Activated T-helper 1 cell treated with anti-CD3 and anti-CD28 coated beads, Interleukin-2, amount 50 U/mL, for 16 hours (primary cell): ENCODE measurements at places on chromosomes 12 and 14.

DNA sequence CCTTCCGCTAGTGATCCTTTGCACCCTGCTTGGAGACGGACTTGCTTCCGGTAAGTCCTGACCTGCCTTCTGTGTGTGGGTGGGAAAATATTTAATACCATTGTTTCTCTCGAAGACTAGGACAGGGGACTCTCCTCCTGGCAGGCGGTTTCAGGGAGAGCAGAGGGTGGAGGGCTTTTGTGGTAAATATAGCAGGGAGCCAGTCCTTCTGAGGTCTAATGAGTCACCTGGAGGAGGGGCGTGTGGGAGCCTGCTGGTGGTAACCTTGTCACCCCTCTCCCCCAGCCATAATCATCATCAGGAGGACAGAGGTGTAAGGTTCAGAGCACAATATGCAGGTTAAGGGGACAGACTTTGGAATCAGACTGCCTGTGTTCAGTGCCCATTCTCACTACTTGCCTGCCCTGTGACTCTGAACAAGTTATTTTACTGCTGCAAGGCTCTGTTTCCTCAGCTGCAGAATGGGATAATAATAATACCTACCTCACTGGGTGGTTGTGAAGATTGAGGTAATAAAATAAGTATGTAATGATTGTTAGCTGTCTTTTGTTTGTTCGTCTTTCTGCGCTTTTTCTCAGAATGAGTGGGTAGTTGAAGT lies 47.4 kb downstream of the SUSD6 start:
- DNase-seq, result no peak

GRCh38 chr12:100128512-100128908 lies 14.2 kb downstream of the BLTP3B start:
- no peak for DNase-seq

DNA sequence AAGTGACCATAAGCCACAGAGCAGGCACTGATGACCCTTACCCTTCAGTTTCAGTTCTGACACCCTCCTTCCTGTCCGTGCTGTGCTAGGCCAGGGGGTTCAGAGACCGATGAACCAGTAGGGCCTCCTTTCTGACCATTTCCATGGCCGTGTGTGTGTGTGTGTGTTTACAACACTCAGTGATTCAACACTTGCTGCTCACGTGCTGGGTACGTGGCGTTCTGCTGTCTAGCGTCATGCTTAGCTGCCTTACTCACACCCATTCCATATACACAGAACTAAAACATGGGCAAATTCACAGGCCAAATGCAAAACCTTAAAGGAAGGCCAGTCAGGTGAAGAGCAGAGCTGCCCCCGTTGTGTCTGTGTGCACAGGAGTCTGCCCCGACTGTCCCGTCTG lies 67.5 kb downstream of the DNAH10 start:
- DNase-seq, result no peak

- no peak for DNase-seq
Observed at GRCh38 chr12:15886372-15887042, 4.3 kb downstream of the STRAP start.

DNA sequence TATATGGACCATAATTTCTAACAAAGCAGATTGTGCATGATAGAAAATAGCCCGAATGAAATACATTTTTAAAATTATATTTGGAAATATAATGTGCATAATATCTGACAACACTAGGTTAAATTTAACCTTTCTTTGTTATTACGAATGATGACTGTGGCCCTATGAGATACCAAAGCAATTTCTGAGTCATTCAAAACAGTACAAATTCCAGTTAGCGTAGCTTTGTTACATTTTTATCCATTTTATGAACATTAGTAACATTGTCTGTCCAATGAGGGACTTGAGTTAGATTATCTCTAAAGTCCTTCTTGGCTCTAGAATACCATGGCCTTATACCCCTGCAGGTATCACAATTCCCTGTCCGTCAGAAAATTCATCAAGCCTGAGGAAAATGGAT lies 39.0 kb upstream of the REP15 start:
- DNase-seq, result no peak

GRCh38 chr14:68809524-68809923 lies 16.7 kb upstream of the ZFP36L1 start:
- DNase-seq, result no peak

DNA sequence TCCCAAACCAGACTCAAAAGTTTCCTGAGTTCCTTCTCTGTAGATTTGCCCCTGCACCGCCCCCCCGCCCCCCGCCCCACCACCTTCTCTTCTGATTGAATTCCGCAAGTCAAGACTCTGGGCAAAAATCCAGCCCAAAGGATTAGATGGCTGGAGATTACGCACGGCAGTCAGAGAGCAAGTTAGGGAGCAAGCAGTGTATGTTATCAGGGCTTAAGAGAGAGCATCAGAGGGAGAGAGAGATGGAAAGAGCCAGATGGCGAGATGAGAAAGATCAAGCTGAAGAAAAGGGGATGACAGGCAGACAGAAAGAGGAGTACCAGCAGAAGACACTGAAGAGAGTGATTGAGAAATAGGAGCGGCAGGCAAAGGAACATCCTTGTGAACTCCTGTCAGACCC lies 13.9 kb upstream of the ANKRD33 start:
- DNase-seq, result no peak

DNA sequence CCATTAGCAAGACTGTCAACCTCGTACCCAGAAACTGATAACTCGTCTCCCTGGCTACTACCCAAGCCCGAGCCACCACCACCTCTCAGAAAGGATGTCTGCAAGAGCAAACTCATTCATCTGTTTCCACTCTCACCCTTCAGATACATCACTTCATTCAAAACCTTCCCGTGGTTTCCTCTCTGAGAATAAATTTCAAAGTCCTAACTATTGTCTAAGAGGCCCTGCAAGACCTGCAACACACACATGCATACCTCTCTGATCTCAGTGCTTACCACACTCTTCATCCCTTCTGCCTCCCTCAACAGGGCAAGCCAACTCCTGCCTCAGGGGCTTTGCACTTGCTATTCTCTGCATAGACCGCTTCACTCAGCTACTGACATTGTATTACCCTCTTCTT lies 40.6 kb downstream of the PPP1R13B start:
- no peak for DNase-seq

- no peak for DNase-seq
Observed at GRCh38 chr14:104528496-104528895, 51.1 kb upstream of the C14orf180 start.

- no peak for DNase-seq
Observed at GRCh38 chr12:120119271-120119973, 2.9 kb upstream of the RAB35 start.

DNA sequence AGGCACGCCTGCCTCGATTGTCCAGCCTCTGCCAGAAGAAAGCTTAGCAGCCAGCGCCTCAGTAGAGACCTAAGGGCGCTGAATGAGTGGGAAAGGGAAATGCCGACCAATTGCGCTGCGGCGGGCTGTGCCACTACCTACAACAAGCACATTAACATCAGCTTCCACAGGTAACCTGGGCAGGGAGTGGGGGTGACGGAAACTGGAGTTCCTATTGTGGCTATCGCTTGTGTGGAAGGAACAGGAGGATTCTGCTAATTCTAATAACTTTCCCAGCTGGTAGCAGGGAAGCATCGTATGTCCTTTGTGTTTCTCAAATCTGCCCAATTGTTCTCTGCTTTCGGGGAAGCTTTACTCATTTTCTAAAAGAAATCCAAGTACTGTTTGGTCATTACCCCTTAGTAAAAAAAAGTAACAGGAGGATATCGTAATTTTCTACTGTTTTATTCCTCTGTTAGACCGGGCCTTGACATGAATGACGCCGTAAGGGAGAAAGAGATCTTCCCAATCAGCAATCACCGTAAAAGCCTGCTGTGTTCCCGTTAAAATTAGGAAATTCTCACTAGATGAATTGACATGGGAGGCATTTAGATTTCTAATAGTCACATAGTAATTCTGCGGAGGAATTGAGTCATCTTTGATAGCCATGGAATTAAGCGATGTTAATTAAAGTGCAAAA lies 449 bp downstream of the THAP2 start:
- no peak for DNase-seq

- DNase-seq, result no peak
Observed at GRCh38 chr14:80446356-80446755, 235.1 kb upstream of the DIO2 start.

DNA sequence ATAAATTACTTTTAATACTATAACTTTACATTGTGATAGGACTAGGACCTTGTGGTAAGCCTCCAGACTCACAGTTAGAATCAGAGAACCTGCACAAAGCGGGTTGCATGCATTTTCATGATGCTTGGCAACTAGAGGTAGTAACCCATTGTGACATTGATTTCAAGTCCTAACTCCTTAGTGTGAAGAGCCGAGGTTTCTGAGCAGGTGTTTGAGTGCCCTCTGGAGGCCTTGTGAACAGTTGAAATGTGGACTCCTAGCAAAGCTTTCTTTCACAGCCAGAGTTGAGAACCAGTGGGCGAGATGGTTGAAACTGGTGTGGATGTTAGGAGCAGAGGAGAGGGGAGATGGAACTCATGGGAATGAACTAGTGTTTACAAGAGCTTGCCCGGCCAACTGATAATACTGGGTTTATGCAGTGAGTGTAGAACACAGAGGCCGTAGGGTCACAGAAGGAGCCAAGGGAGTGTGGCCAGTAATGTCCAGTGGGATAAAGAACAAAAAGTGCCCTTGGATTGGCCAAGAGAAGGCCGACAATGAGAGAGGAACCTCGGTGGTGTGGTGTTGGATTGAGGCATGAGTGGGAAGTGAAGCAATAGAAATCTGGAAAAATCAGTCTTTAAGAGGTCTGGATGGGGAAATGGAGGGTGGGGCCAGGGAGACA lies 10.9 kb downstream of the ZNF664 start:
- peak; percentile 6 for DNase-seq

- no peak for DNase-seq
Observed at GRCh38 chr14:64289571-64289970, 4.6 kb downstream of the ESR2 start.

DNA sequence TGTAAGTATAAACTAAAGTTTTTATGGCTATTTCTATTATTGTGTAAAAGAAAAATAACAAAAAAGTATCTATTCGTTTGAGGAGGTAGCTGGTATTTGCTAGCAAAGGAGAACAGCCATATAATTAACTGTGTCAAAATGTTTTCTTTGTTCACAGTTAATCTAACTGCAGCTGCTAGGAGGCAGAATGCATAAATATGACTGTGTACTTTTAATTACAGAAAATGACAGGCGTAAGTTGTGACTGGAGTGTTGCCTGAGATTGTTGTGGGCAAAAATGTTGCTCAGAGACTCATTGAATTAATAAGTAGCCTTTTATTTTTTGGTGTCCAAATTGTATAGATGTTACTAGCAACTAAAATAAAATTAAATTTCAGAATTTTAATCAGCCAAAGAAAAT lies 33.5 kb downstream of the PTPRO start:
- no peak for DNase-seq

DNA sequence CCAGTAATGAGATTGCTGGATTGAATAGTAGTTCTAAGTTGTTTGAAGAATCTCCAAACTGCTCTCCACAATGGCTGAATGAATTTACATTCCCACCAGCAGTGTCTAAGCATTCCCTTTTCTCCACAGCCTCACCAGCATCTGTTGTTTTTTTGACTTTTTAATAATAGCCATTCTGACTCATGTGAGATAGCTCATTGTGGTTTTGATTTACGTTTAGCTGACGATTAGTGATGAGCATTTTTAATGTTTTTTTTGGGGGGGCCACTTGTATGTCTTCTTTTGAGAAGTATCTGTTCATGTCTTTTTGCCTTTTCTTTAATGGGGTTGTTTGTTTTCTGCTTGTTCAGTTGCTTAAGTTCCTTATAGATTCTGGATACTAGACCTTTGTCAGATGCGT lies 8.1 kb upstream of the SLC15A5 start:
- DNase-seq, result no peak

DNA sequence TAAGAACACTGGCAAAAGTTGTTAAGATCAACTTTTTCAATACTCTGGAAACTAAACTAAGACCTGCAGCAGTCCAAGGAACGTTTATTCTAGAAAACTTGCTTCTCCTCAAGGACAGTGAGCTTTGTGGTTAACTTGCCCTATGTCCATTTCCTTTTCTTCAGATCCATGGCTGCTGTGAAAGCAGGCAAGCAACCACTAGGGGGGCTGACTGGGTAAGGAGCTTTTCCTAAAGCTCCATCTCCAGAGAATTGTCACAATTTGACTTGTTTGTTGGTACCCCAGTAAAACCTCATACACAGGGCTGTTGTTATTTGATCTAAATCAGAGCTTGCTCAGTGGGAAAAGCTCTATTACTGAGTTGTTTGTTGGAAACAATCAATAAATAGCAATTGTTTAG lies 10.1 kb upstream of the RPL10L start:
- DNase-seq, result no peak

DNA sequence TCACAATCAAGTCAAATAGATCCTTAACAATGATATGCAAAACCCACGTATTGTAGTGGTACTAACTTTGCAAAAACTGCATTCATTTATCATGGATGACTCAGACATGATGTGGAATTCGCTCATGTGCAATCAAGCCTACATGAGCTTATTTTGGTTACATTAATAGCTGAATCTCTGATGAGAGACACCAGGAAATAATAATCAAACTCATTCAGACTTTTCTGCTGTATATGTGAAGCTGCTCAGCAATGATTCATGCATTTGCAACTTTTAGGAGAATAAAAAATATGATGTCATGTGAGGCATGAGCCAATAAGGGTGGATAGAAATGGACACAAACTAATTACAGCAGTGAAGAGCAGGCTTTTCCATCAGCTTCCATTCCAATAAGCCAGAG lies 1075.8 kb upstream of the TMEM132C start:
- DNase-seq, result no peak

DNA sequence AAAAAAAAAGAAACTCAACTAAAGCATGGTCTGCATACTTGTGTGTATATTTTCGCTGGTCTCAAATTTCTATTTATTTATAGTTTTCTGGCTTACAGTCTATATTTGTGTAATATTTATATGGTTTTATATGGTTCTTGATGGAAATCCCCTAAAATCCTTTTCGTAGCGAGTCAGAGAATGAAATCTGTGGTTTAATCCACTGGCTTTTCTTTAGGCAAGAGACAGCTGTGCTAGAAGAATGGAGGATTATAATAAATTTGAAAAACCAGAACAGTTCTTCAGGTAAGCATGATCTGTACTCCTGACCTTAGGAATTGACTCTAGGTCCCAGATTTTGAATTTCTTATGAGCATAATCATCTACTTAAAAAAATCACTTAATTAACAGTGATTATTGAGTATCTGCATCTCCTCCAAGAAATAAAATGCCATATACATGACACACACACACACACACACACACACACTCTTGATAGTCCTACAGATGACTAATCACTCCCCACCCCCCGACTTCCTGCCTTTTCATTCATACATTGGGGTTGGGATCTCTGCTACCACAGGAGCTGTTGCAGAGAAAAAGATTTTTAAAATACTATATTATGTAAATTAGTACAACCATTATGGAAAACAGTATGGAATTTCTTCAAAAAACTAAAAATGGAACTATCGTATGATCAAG lies 113.4 kb downstream of the CRADD start:
- no peak for DNase-seq

GRCh38 chr14:60430276-60430675 lies 55.6 kb downstream of the C14orf39 start:
- no peak for DNase-seq

- DNase-seq, result no peak
Observed at GRCh38 chr12:108180255-108181094, 51.4 kb downstream of the WSCD2 start.

- DNase-seq, result no peak
Observed at GRCh38 chr12:66065641-66066136, 64.9 kb downstream of the LLPH start.

- DNase-seq, result no peak
Observed at GRCh38 chr12:99746538-99746937, 99.0 kb downstream of the GARIN6 start.

- DNase-seq, result no peak
Observed at GRCh38 chr12:5416571-5416970, 15.3 kb upstream of the NTF3 start.

GRCh38 chr14:105432657-105433056 lies 13.0 kb downstream of the MTA1 start:
- no peak for DNase-seq
